ENCODE measurements at places on chromosomes 2 and 18.
A peak's percentile ranks its signal among the peaks of the same experiment; 100 is the strongest.

DNA sequence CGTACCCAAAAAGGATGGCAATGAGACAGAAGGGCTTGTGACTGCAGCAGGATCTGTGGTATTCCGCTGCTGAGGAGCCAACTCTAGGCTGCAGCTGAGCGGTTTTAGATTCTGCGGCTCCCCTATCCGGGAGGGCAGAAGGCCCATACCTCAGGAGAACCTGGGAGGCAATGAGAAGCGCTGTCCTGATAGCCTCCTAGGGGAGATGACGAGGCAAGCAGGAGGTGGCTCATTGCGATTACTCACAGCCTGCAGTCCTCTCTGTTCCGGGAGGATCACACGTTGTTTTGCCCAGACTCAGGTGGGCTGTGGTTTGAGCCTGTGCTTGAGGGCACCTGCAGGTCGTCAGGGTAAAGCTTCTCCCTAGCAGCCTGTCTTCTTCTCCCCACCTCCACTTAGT is 65.1 kb downstream of the COA5 start:
- no peak for DNase-seq

DNA sequence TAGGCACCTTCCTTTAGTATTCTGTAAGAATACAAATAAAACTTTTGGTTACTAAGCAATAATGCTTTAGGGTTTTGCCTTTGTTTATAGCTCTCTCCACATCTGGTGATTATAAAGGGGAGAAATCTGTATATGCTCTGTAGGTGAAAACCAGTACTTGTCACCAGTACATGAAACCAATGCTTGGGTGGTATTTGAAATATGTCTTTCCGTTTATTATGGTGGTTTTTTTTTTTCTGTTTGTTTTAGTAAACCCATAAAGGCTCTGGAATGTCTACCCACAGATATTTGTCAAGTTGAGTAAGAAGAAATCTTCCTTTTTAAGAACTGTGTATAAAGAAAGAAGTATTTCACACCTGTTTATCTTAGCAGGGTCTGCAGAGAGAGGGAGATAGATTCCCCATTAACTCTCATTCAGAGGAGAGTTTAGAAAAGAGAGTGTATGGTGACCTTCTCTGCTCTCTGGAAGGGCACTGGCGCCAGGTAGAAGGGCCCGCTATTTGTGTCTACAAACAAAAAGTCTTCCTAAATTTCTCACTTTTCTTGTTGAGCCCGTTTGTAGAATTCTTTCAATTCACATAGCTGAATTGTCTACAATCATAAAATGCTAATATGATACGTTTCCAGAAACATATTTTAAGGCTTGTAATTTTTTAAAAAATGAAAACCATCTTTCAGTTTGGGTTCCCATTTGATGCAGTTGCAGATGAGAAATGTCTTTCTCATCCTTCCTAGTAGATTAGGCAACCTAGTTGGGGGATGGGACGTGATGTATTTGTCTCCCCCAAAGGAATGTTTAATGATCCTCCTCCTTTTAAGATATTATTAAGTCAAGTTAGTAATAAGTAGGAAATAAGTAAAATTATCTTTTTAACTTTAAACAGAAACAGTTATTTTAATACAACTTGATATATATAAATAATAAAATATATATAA is 33.9 kb downstream of the MAP3K20 start:
- peak; percentile 84 for DNase-seq

DNA sequence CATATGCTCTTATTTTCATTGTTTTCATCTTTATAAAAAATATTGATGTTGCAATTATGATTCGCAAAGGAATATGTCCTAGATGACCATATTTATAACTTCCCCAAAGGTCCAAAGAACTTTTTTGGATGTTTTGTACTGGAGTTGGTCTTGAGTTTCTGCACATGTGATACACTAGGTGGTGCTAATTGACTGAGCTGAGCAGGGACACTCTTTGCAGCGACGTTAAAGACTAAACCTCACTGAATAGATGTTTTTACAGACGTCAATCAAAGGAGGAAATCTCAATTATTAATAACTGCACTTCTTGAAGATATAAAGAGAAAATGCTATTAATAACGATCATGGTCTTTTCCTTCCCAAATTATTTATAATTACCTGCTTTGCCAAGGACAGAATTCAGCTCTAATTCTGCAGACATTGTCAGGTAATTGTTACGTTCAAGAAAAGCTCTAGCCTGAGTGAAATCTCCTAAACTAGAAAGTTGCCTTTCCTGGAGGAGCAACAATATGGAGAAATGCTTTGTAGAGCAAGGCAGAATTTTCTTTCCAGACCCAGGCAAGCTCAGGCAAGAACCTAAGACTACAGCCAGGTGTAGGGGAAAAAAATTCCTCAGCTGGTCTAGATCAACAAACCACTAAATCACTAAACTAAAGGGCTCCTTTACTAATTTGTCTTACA is 119.3 kb upstream of the RBBP8 start:
- peak; percentile 67 for DNase-seq

DNA sequence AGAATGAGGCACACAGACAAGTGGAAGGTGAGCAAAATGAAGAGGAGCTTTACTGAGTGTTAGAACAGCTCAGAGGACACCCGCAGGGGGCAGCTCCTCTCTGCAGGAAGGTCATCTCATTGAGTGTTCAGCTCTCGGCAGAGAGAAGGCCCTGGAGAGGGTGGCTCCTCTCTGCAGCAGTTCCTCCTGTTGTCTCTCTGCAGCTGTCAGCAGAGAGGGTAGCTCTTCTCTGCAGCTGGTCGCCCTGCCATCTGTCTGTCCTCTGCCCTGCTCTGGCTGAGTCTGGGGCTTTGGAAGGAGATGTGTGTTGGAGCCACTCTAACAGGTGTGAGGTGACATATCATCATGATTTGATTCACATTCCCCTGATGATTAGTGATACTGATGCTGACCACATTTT is 6.8 kb upstream of the SNTG2 start:
- no peak for DNase-seq

DNA sequence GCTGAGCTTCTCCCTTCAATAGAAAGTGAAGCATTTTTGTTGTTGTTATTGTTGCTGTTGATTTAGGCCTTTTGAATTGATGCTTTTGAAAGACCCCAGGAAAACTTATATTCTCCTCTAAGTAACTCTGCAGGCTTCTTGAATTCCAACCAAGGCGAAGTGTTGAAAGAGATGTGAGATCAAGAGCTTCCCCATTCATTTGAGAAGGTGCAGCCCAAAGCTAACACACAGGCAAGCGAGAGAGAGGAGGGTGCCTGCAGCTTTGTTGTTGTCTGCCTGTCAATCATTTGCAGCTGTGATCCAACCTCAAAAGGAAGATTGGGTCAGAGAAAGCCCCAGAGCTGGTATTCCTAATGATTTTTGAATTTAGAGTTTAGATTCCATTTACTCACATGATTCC is 963.6 kb upstream of the CNTNAP5 start:
- DNase-seq: no peak

DNA sequence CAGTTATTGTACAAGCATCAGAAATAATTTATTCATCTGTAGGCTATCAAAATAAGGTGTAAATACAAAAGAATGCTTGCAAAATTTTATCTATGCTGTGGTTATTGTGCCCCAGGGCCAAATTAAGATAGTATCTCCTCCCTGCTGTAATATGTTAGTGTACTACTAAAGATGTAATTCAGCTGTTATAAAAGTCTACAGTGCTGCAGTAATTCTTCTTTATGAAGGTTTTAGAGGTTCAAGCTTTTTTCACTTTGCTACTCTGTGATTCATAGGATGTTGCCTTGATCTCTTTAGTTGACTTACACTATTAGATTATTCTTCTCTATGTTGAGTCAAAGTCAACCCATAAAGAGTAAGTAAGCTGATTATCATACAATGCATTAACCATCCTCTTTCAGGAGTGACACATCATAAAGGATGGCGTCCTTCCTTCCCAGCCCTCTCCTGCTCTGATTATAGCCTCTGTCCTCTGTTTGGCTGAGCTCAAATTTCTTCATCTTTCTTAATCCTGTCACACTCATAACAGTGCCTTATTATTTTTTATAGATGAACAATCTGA is 29.3 kb upstream of the DYNAP start:
- DNase-seq: no peak

DNA sequence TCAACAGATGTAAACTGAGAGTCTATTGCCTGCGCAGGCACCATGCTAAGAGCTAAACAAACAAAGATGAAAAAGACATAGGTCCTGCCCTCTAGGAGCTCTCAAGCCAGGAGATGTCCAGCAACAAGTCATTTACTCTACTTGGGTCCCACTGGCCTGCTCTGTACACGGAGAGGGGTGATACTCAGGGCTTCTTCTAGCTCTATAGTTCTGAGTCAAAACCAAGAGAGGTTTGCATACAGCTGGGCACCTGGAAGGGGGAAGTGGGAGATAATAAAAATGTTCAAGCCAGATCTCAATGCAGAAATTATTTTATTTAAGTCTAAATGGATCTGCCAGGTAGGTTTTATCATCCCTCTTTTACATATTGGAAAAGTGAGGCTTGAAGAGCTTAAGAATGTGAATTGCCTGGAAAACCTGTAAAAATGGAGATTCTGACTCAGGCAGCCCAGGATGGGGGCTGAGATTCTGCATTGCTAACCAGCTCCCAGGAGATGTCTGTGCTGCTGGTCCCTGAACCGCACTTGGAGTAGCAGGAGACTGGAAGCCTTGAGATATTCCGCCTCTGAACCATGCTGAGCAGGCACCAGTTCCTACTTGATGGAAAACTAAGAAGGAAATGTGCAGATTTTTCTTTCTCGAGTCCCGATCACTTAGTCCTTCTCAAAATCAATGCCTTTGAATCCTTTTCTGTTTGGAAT is 201.1 kb downstream of the PRKCE start:
- no peak for DNase-seq

DNA sequence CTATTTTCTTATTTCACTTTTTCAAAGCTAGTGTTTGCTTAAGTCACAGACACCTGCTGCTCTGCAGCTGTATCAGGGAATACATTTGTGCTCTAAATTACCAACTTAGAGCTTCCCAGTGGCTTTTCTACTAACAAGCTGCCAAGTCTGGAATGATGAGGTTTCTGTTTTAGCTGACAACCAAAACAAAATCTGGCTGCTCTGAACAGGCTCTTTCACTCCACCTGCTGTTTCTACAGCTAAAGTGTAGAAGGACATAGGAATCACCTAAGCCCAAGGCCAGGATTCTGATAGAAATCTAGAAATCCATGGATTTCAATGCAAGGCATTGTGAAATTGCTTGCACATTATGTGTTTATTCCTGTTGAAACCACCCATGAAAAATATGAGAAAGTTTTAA is 201.2 kb downstream of the SUCLG1 start:
- no peak for DNase-seq

DNA sequence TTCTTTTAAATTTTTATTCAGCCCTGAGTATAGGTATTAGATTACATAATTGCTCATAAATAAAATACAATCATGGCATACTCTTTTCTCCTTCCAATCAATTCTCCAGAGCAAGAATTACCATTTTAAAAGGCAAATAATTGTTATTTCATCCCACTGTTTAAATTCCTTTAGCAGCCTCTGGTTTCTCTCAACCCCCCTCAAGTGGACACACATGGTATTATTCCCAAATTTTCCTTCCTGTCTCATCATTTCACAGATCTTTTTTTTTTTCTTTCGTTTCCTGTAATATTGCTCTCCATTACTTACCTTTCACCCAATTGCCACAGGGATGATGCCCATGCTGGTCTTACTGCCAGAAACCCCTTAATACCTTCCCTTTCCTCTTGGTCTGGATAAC is 385.2 kb downstream of the RIT2 start:
- peak; percentile 10 for DNase-seq

GRCh38 chr18:8625461-8626092 is 16.3 kb downstream of the RAB12 start:
- DNase-seq: no peak

DNA sequence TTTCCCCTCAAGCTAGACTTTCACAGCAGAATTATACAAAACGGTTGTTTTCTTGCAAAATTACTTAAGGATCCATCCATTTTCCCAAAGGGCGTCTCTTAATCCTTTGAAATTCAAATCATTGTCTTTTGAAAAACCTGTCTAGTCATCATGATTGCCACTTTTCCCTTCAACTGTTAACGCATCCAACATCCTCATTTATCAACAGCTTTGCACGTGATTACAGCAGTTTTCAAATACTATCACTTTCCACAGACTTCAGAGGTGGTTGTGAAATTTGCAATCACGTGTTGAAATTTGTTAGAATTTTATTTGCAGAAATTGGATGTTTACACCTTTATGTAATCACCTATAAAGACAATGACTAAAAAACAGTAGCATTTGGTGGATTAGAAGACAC is 304.4 kb upstream of the SLC39A10 start:
- no peak for DNase-seq

GRCh38 chr18:10234281-10234680 is 220.2 kb upstream of the APCDD1 start:
- DNase-seq: peak; percentile 27

DNA sequence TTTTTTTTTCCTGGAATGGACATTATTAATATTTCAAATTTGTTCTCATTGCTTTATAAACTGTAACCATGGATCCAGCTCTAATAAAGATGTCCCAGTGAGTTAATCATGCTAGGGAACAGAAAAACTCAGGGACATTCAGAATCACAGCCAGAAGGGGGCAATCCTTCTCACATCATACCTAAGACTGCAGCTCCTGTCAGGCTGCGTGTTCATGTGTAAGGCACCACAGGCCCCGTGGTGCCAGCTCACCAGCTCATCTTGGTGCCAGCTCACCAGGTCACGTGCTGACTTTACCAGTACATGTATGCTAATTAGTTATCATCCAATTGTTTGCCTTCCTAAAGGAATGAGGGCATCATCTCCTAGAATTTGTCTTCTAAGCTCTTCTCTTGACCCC is 84.7 kb upstream of the NEDD4L start:
- peak; percentile 72 for DNase-seq

- no peak for DNase-seq
Observed at GRCh38 chr18:75209951-75210258, 692 bp upstream of the TSHZ1 start.

DNA sequence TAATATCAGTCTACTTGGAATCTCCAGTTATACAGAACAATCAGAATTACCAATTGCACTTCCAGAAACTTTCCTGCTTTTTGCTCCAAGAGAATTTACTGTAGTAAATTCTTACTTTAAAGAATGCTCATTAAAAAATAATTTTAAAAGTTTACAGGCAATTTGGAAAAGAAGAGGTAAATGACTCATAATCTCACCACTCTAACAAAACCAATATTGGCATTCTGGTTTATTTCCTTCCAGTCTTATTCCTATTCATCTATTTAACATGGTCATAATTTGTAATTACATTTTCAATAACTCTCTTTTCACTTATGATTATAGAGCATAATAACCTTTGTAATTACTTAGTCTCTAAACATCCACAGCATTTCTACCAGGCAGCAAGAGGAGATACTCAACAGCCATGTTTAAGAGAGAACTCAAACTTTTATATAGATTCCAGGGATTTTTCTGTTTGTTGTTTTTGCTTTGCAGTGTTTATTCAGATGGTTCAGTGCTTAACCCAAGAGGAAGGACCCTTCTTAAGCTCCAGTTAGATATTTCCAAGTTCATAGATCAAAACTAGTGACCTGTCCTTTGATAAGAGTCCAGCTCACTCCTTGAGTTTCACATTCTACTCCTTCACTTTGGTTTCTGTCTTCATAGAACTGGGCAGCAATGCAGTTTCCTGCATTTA is 464.7 kb downstream of the TXNL1 start:
- no peak for DNase-seq
